ENCODE measurements at places on chromosomes 1 and 21. TPM values are rescaled to one million over a fixed set of nuclear protein-coding genes. Genes with fewer than 3 reads are reported as not detected.

Gene IFFO2
- total RNA-seq, result 9.1 TPM

Gene AMY1A
- total RNA-seq, result not detected

Gene OXCT2
- 3.4 TPM for total RNA-seq

Gene FMO3
- 0.86 TPM for total RNA-seq

Gene RNF186
- total RNA-seq, result not detected

Gene DENND2D
- total RNA-seq, result 11.5 TPM

Gene TSPEAR
- not detected for total RNA-seq

Gene FAM72C
- total RNA-seq, result 0.13 TPM

Gene MCOLN3
- 13.7 TPM for total RNA-seq

Gene VWA5B1
- not detected for total RNA-seq

Gene PTPRC
- total RNA-seq, result under 0.01 TPM

Gene IGSF3
- 2.5 TPM for total RNA-seq

Gene C1orf198
- 51.7 TPM for total RNA-seq

Gene LRRC71
- not detected for total RNA-seq

Gene C1orf94
- not detected for total RNA-seq

Gene NPHS2
- total RNA-seq, result not detected

Gene CD1B
- total RNA-seq, result not detected

Gene SLAMF9
- total RNA-seq, result 0.86 TPM

Gene FAM72D
- 0.65 TPM for total RNA-seq

Gene RHD
- total RNA-seq, result not detected

Gene TMEM61
- total RNA-seq, result not detected

Gene PADI1
- 0.11 TPM for total RNA-seq

Gene OR2L2
- under 0.01 TPM for total RNA-seq

Gene CFHR2
- not detected for total RNA-seq

Gene CD1E
- total RNA-seq, result not detected

Gene TIE1
- 1.6 TPM for total RNA-seq

Gene NCF2
- total RNA-seq, result 1.2 TPM

Gene C8A
- total RNA-seq, result not detected

Gene CD34
- total RNA-seq, result 0.54 TPM

Gene DPT
- total RNA-seq, result 7.6 TPM

Gene HSD3B1
- not detected for total RNA-seq

Gene AGT
- 2.1 TPM for total RNA-seq

Gene MTARC1
- total RNA-seq, result 1.9 TPM

Gene SGIP1
- total RNA-seq, result 2.2 TPM

Gene TP73
- total RNA-seq, result not detected

Gene LYPD8
- not detected for total RNA-seq

Gene SUSD4
- total RNA-seq, result 0.32 TPM

Data from articular chondrocyte of knee joint (primary cell).